ENCODE measurements at places on chromosomes 11 and 22.

GRCh38 chr11:68009391-68010089, 587 bp upstream of the ALDH3B1 start:
- DNase-seq = peak; percentile 72

DNA sequence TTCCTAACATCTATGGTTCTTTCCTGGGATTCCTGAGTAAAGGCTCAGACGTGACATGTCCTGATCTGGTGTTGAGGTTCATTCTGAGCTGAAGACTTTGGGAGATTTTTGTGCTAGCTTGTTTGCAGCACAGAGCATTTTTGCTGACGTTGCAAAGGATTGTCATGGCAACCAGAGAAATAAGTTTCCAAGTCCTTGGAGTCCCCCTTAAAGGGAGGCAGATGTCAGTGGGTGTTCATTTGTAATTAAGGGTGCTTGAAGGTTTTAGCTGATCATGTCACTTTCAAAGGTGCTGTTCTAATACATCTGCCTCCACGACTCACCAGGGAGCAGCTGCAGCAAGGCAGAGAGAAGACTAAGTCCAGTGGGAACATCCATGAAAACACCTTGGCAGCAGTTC, 5.4 kb upstream of the SYN3 start:
- no peak for DNase-seq

DNA sequence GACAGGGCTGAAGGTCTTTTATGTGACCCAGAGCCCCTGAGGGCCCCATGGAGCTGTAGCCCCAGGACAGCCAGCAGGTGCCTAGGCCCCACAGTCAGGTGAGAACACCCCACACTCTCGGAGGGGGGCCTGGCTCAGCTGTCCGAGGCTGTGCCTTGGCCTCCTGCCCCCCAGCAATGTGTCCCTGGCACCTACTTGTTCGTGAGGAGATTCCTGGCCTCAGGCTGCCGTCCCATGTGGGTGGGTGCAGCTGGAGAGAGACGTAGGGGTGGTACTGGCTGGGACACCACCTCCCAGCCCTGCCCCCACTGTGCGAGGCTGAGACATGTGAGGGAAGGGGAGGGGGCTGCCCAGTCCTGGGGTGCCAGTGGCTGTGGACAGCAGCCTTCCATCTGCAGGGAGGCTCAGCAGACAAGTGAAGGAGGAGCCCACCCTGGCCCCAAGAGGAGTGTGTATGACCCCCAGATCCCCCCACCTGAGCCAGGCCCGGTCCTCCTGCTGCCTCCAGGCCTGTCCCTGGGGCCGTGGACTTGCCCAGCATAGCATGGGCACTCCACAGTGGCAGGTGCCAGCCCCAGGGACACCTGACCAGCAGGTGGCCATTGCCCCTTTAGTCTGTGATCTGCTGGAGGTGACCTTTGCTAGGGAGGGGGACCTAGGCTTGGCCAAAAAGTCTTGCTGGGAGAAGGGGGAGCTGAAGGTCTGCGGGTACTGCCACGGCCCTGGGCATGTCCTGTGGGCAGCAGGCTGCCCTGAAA, 17.0 kb downstream of the IL17REL start:
- DNase-seq = no peak

- DNase-seq = no peak
Measured at GRCh38 chr22:32407936-32408335, 4.1 kb downstream of the RTCB start.

DNA sequence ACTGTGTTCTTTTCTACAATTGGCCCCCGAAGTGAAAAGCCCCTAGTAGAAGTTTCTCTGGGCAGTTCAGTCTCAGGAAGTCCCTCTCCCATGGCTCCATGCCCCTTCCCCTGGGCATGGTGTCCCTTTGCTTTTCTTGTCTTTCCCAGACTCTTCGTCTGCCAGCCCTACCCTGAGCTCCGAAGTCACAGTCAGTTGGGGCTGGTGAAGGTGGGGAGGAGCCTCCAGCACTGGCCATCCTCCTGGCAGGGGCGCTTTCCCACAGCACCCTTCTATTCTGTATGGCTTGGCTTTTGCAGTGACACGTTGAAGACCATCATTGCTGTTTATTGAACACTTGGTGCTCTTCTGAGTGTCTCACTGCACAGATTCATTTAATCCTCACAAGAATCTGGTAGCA, 195.1 kb upstream of the CADM1 start:
- no peak for DNase-seq

DNA sequence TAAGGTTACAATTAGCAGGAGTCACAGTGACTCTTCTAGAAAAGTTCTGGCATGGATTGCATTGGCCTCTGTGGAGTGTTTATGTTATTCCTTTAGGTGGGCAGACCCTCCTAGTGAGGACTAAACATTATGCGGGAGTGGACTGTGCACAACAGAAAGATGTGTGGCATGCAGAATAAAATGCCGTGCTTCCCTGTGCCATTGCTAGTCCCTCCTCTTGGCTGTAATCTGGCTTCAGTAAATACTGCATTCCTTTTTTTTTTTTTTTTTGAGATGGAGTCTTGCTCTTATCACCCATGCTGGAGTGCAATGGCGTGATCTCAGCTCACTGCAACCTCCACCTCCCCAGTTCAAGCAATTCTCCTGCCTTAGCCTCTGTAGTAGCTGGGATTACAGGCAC, 45.0 kb downstream of the SLC5A1 start:
- no peak for DNase-seq

DNA sequence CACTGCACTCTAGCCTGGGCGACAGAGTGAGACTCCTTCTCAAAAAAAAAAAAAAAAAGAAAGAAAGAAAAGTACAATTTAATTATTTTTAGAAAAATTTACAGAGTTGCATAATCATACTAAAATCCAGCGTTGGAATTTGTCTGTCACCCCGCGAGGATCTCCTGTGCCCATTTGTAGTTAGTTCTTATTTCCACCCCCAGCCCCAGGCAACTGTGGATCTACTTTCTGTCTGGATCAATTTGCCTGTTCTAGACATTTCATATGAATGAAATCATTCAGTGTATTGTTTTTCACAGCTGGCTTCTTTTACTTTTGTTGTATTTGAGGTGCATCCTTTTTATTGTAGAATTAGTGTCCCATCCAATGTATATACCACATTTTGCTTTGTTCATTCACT, 102.6 kb upstream of the RASSF10 start:
- DNase-seq = no peak

DNA sequence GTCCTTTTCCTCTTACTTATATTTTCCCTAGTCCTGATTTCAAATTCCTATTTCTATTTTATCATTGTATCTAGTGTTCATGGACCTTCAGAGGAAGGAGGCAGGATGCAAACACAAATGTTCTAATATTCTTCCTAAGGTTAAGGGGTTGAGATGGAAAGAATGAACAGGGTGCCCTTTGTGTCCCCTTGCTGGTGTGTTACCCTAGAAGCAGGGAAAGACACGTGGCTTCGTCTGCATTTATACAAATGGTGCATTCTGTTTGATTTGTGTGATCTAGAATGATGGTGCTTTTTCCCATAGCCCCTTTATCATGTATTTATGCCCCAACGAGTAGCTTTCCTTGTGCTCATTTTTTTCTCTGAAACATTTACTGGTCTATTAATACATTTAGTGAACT, 76.2 kb downstream of the PLEKHA7 start:
- no peak for DNase-seq

- no peak for DNase-seq
Measured at GRCh38 chr11:9136741-9137140, 45.3 kb upstream of the SCUBE2 start.

DNA sequence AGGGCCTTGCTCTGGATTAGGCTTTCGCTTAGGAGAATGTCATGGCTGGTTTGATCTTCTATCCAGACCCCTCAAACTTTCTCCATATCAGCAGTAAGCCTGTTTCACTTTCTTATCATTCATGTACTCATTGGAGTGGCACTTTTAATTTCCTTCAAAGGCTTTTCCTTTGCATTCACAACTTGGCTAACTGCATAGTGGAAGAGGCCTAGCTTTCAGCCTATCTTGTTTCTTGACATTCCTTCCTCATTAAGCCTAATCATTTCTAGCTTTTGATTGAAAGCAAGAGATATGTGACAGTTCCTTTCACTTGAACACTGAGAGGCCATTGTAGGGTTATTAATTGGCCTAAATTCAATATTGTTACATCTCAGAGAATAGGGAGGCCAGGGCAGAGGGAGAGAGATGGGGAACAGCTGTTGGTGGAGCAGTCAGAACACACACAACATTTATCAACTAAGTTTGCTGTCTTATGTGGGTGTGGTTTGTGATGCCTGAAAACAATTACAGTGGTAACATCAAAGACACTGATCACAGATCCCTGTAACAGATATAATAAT, 37.7 kb upstream of the APOBEC3A start:
- peak; percentile 12 for DNase-seq

- DNase-seq = no peak
Measured at GRCh38 chr11:62419943-62420342, 1.1 kb downstream of the SCGB1A1 start.

DNA sequence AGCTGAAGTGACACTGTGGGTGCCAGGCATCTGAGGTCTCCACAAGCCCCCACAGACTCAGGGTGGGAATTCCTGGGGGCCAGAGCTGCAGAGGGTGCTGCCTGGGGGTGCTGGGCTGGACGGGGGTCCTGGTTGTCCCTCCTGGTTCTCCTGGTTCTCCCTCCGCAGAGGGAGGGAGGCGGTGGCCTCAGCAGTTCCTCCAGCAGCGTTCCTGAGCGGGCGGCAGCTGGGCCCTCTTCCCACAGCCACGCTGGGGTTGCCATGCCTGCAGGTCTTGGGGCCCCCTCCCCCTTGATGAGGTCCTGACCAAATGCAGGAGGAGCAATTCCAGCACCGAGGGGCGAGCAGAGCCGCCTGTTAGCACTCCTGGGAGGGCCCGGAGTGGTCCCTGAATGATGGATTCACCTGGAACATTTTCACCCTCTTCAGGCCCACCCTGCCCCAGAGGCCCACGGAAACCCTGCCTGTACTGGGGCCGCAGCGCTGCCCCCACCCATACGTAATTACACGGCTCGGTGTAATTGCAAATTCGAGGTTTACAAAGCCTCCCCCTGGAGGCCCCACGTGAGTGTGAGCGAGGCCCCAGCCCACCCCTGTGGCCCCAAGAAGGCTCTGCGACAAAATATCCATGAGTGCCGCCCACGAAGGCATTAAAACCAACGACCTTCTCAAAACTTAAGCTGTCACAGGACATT, 635 bp downstream of the C11orf21 start:
- DNase-seq = no peak

- DNase-seq = no peak
Measured at GRCh38 chr11:92423115-92424034, 198.8 kb downstream of the FAT3 start.

- peak; percentile 4 for DNase-seq
Measured at GRCh38 chr11:55707029-55707428, 45.0 kb downstream of the OR4C6 start.

GRCh38 chr11:1918436-1919315, 827 bp upstream of the TNNT3 start:
- no peak for DNase-seq

GRCh38 chr11:76802151-76802550, 19.0 kb downstream of the TSKU start:
- DNase-seq = no peak

- DNase-seq = no peak
Measured at GRCh38 chr11:387193-387793, 6.7 kb upstream of the PKP3 start.

GRCh38 chr11:45543808-45544422, 121.5 kb downstream of the CHST1 start:
- peak; percentile 28 for DNase-seq

- DNase-seq = no peak
Measured at GRCh38 chr11:17767914-17768313, 33.3 kb downstream of the KCNC1 start.

DNA sequence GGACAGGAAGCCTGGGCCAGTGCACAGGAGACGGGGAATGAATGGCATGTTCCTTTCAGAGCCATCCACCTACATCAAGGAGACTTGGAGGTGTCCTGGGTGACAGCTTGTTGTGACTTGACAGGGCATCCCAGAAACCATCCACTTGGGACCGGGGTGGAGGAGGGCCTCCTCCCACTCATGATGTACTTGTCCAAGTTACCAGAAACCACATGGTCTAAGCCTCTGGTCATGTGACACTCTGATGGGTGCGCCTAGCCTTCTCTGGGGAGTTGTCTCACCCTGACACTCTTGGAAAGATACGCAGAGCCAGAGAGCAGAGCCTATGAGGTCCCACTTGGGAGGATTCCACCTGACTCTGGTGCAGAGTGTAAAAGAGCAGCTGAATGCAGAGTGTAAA, 21.6 kb upstream of the FXYD6 start:
- no peak for DNase-seq

DNA sequence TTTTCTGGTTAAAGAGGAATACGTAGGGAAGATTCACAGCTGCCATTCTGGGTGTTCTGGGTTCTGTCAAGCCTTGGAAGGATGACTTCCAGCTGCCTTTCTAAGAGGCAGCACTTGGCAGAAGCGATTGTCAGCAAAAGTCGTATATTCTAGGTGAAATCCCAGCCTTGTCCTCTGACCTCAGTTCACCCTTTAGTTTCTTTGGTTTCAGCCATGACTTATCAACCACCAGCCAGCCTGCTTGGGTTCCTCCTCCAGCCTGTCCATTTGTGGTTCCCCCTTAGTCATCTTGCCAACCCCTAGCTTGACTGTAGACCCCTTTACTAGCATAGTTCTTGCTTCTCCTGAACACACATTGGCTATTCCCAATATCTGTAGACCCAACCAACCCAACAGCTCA, 102.3 kb upstream of the CD44 start:
- DNase-seq = no peak

DNA sequence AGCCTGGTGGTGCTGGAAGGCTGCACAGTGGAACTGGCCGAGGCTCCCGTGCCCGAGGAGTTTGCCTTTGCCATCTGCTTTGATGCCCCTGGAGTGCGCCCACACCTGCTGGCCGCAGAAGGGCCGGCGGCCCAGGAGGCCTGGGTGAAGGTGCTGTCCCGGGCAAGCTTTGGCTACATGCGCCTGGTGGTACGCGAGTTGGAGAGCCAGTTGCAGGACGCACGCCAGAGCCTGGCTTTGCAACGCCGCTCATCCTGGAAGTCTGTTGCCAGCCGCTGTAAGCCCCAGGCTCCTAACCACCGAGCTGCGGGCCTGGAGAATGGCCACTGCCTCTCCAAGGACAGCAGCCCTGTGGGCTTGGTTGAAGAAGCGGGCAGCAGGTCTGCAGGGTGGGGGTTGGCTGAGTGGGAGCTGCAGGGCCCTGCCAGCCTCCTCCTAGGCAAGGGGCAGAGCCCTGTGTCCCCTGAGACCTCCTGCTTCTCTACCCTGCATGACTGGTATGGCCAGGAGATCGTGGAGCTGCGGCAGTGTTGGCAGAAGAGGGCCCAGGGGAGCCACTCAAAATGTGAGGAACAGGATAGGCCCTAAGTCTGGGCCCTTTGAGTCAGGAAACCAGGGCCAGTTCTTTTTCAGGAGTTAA, 1.9 kb upstream of the SMDT1 start:
- DNase-seq = no peak

- peak; percentile 89 for DNase-seq
Measured at GRCh38 chr22:45441138-45441537, 27.6 kb downstream of the RIBC2 start.

Data from foreskin fibroblast (primary cell).